ENCODE measurements at places on chromosomes 2 and 18.

DNA sequence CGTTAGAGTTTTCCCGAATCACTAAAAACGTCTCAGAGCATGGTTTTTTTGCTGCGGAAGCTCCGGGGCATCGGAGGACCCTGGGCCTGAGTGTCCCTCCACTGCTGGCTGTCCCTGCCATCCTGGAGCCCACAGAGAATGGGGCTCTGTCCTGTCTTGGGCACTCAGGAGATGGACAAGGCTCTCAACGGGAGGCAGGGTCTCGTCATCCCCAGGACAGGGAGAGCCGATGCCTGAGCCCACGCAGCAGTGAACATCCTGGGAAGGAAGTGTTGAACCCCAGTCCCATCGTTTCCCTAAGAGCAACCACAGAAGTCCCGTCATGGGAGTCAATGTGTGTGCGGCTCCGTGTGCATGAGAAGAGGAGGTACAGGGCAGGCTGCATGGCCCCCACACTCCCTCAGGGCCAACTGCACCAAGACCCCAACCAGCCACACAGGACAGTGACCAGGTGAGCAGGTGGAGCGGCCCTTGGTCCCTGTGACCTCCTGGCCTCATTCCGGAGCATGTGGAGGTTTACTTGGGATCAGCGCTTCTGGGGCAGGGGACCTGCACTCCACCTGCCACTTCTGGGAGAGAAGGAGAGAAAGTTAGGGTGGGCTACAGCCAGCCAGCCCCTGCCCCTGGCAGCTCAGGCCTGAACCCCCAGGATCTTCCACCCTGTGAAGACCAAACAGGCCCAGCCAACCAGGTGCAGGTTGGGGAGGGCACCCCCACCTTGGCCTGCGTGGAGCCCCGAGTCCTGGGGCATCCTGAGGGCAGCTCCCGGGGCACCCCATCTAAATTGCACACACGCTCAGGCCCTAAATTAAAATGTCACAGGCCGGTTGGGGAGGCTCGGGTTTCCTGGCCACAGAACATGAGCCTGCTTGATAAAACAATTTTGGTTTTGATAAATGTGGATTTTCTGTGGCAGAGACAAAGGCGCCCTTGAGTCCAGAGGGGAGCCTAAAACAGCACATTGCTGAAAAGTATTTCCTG lies 3.1 kb upstream of the SNED1 start:
- DNase-seq, result no peak

DNA sequence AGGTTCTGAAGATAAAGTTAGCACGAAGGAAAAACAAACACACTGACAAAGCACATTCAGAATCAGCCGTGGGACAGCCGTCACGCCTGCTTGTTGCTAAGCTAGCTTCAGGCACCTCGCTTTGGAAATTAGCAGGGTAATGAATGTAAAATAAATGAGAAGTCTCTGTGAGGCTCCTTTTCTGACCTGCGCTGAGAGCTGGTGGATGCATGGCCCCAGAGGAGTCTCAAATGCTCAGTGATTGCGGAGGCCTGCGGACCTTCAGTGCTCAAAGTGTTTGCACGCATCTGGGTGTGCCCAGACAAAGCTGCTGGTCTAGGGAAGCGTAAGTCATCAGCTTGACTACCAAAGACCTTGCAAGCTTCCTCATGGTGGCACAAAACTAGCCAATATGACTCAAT lies 50.6 kb downstream of the CD8B2 start:
- no peak for DNase-seq

GRCh38 chr18:8771930-8772329 lies 66.6 kb downstream of the MTCL1 start:
- DNase-seq, result no peak

DNA sequence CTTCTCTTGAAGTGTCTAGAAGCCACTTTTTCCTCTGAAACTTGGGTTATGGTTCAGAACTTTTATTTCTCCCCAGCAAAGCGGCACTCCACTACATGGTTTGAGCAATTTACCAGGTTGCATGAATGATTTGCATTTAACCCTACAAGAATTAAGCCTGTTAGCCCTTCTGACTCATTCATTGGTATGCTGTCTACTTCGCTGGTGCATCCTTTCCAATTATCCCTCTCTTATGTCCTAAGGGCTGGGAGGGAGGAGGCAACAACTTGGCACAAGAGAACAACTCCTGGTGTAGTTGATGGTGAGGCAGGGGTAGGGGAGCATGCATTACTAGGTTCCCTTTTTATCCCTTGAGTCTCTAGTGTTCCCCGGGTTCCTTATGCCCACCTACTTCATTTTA lies 293.4 kb upstream of the MEX3C start:
- no peak for DNase-seq

GRCh38 chr18:10049747-10050146 lies 135.9 kb downstream of the VAPA start:
- DNase-seq, result no peak

DNA sequence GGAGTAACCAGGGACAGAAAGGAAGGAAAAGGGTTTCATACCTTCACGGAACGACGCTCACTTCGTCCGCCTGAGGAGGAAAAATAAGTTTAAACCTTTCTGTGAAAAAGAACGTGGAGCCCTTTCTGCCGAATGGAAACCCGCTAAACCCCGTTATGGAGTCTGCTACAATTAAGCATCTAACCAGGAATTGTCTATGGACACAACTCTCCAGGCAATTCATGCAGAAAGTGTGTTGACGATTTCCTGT lies 528 bp upstream of the PPP4R3B start:
- DNase-seq, result peak; percentile 14

- no peak for DNase-seq
These were observed 34.0 kb downstream of the DAPL1 start for GRCh38 chr2:158829167-158829566.

DNA sequence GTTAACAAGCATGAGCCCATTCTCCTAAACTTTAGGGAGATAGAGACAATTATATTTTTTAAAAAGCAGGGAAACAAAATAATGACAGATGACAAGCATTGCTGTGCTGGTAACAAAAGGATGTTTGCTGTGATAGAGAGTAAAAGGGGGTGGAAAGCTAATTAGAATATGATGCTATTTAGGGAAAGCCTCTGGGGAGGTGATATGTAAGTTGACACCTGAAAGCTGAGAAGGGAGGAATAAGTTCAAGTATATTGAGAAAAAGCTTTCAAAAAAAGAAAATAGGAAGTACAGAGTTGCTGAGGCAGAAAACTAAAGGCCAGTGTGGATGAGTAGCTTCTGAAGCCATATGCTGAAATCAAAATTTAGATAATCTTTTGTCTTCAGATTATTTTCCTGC lies 565.2 kb upstream of the NRXN1 start:
- DNase-seq, result no peak

DNA sequence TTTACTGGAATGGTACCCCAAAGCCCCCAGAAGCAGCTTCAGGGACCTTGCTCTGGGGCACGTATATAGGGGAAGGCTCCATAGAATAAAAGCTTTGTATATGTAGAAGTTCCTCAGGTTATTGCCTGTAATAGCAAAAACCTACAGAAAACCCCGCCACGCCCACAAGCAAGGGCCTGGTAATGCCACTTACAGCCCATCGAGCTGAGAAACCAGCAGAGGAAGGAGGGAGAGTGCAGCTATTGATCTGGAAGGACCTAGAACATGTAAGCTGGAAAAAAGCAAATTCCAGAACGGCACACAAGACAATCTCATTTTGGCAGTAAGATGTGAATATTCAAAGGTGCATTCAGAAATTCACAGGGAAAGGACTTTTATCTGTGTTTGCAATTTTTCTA lies 15.8 kb downstream of the HS1BP3 start:
- no peak for DNase-seq

DNA sequence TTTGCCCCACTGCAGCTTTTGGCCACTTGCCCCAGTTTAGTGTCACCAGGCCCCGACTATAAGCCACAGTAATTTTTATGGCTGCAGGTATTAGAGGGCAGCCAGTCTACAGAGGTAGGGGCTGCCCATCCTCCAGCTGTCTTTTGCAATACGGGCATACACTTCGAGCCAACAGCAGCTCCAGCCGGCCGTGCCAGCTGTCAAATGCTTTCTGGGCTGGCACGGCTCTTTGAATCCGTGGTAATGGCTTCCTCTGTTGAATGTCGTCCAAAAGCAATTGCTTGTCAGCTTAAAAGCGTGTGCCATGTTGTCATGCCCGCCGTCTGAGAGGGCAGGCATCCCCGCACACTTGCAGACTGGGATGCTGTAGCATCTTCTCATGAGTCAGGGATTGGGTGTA lies 41.3 kb downstream of the BCL2L11 start:
- no peak for DNase-seq

- no peak for DNase-seq
These were observed 6.0 kb upstream of the PDCL3 start for GRCh38 chr2:100556746-100557145.

DNA sequence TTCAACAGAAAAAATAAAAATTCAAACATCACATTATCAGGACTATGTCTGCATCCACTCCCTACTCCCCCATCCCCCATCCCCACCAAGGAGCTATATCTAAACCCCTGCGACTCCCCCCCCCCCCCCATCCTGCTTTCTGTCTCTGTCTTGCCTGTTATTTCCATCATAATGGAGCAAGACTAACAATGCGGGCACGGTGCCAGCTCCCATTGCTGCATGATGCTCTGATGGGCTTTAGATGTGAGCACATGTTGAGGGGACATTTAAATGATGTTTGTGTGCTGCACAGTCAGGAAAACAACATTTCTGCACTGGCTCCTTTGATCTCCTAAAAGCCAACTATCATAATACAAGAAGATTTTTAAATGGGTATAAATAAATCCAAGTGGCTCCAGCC lies 644.2 kb upstream of the SETBP1 start:
- DNase-seq, result no peak

GRCh38 chr18:9405130-9405529 lies 70.2 kb upstream of the RALBP1 start:
- DNase-seq, result no peak

- no peak for DNase-seq
These were observed 101.8 kb upstream of the AGAP1 start for GRCh38 chr2:235391921-235392615.

GRCh38 chr2:234823196-234823876 lies 128.5 kb upstream of the SH3BP4 start:
- no peak for DNase-seq

- no peak for DNase-seq
These were observed 279.3 kb downstream of the CDH20 start for GRCh38 chr18:61612517-61612916.

GRCh38 chr18:34744569-34744968 lies 34.5 kb downstream of the DTNA start:
- DNase-seq, result no peak

GRCh38 chr2:20490300-20491181 lies 43.7 kb downstream of the RHOB start:
- DNase-seq, result no peak

All from LoVo (cell line).